ENCODE measurements at places on chromosomes 13 and 19. TPM values are rescaled to one million over a fixed set of nuclear protein-coding genes. Genes with fewer than 3 reads are reported as not detected.
A peak's percentile ranks its signal among the peaks of the same experiment; 100 is the strongest.

DNA sequence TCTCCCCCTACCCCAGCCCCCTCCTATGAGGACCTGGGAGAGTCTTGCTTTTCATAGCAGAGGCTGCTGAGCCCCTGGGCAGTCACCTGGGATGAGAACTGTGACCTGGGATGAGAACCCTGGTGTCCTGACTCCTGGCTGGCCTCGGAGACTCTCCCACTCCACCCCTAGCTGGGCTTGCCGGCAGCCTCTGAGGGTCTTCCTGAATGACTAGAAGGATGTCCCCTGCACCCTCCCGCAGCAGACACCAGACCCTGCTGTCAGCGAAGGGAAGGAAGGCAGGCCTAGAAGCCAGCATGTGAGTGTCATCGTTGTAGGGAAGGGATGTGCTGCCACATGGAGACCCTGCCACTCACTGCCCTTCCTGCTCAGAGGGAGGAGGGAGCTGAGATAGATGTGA is 203.4 kb upstream of the ZNF536 start:
- DNase-seq = no peak

LINGO3 gene
- polyA plus RNA-seq = not detected

- DNase-seq = peak; percentile 94
Observed at GRCh38 chr19:13022859-13023636, 27.8 kb downstream of the NFIX start.

DNA sequence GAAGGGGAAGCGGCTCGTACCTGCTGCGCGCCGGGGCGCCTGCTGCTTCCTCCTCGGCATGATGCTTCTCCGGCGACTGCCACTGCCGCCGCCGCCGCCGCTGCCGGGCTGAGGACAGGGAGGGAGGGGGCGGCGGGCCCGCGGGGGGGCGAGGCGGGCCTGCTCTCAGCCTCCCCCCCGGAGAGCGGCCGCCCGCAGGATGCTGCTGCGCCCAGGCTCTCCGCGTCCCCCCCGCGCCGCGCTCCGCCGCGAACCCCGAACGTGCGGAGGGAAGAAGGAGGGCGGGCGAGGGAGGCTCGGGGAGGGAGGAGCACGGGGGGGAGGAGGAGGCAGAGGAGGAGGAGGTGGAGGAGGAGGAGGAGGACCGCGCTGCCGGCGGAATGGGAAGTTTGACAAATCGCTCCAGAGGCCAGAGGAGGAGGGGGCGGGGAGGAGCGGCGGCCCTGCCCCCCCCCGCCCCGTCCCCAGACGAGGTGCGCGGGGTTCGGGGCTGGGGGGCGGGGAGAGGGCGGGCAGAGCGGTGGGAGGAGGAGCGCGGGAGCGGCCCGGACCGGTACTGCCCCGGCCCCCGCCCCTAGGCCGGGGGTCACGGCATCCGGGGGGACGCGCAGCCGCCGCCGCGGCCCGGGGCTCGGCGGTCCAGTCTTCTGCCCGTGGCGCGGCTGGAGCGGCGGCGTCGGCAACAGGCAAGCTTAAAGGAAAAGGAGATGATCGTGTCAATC is at the start of gene TSHZ3:
Gene TSHZ3 (minus strand): TSS at position 277 of the 722 bp plus-strand sequence. CDS start 217 bp downstream, at position 60.
- peak; percentile 86 for DNase-seq

DNA sequence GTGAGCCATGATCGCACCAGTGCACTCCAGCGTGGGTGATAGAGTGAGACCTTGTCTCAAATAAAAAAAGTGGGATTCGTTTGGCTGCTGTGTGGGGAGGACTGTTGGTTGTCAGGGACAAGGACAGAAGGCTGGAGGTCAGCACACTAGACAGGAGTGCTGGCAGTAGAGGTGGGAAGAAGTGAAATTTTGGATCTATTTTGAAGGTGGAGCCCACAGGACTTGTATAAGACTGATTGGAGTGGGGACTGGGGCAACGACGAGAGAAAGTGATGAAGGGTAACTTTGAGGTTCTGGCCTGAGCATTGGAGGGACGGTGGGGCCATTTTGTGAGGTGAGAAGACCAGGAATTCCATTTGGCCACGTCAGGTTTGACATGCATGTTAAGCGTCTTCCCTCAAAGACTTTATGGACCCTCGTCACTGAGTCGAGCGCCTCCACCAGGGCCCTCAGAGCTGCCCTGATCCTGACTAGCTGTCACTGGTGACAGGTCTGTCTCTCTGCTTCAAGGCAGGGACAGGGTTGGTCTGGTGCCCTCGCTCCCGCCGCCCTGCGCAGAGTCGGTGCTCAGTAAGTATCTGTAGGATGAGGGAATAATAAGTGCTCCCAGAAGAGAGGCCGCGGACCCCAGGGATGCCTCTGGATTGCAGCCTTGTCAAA is 673 bp downstream of the CTU1 start:
- DNase-seq = no peak

DNA sequence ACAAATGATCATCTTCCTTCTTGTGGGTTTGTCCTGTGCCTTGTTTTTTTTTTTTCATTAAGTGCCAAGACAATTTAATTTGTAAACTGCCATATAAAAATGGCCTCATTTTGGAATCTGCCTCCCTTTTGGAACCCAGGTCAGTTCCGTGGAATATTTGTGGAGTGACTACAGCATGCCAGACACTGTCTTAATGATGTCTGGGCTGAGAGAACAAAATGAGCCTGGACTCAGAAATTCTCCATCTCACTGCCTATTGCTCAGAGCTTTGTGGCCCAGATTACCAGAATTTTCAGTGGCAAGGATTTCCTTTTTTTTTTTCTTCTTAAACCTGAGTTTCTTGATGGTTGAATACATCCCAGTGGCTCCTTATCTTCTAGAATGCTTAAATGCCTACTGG is 340.6 kb downstream of the ENOX1 start:
- DNase-seq = no peak

Data from right cardiac atrium (tissue), 5 donors.